ENCODE measurements at places on chromosomes 6 and 20. TPM values are rescaled to one million over a fixed set of nuclear protein-coding genes. Genes with fewer than 3 reads are reported as not detected.

CD40 gene
- total RNA-seq, result 38.3 TPM

YWHAB gene
- total RNA-seq, result 131 TPM

CLVS2 gene
- 0.40 TPM for total RNA-seq

C20orf202 gene
- total RNA-seq, result 0.25 TPM

FLRT3 gene
- 0.10 TPM for total RNA-seq

Measured in heart left ventricle (tissue), 16 donors.